ENCODE measurements at places on chromosomes 5 and 9. TPM values are rescaled to one million over a fixed set of nuclear protein-coding genes. Genes with fewer than 3 reads are reported as not detected.

DNA sequence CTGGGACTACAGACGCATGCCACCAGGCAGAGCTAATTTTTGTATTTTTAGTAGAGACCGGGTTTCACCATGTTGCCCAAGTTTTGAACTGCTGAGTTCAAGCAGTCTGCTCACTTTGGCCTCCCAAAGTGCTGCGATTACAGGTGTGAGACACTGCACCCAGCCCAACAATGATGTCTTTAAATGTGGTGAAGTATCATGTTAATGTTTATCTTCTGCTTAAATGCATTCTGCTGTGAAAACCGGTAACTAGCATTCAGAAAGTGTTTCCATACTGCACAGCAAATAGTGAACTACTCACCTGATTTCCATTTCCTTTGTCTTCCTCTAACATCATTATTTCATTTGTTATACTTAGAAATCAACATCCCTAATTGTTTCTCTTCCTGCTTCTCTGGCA lies 264.0 kb upstream of the ITGA1 start:
- DNase-seq = no peak

GRCh38 chr5:1000329-1000728 lies 8.3 kb upstream of the NKD2 start:
- DNase-seq = peak; percentile 67

Gene ZNF782
- total RNA-seq = 3.0 TPM

DNA sequence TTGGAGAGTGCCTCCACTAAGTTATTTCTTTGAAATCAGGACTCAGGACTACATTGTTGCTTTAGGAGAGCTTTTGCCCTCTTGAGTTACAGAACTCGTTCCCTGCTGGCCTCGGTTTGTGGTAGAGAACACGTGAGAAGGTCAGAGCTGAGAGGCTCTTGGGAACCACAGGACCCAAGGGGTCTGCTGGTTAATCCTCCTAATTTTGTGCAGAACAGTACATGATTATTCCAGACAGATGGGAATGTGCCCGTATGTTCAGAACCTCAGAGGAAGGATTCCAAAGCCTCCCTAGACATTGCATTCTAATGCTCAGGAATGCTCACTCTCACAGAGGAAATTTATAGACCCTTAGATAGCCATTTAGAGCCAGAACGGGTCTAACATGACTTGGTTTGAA lies 25.2 kb upstream of the BASP1 start:
- no peak for DNase-seq

DNA sequence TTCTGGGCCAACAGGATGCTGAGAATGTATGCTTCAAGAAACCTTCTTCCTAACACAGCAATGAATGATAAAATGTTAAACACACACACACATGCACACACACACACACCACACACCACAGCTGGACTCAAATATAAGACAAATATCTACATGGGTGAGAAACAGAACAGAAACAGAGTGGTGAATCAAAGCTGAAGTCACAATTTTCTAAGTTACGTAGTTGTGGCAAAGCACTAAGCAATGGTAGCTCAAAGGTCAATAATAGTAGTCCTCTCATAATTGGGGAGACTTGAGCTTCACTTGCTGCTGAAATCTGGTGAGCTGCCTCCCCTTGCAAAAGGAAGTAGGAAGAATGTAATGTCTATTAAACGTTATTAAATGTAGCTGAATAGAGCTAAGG lies 33.7 kb upstream of the ITGA1 start:
- DNase-seq = no peak

DNA sequence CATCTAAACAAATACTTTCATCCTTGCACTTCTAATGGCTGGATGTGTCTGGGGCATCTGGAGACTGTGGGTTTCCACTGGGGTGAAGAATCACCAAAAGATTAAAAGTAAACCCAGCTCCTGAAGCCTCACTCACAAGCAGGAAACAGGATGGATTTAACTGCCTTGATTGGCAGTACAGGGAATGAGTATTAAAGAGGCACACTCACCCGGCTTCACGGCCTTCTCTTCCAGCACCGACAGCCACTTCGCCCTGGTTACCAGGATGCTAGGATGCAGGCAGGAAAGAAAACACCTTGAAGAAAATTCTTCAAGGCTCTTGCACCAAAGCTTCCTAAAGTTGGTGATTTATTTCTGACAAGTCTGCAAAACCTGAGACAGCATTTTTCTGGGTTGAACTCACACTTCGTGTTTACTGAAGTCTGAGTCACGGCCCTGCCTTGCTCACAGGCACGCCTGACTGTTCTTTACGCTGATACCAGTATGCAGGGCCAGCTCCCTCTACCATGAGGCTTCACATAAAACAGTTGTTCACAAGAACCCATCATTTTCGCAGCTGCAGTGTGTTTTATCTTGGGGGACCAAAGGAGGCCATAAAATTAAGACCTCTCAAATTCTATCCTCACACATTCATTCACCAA lies 56.5 kb upstream of the ZNF354A start:
- peak; percentile 27 for DNase-seq

DNA sequence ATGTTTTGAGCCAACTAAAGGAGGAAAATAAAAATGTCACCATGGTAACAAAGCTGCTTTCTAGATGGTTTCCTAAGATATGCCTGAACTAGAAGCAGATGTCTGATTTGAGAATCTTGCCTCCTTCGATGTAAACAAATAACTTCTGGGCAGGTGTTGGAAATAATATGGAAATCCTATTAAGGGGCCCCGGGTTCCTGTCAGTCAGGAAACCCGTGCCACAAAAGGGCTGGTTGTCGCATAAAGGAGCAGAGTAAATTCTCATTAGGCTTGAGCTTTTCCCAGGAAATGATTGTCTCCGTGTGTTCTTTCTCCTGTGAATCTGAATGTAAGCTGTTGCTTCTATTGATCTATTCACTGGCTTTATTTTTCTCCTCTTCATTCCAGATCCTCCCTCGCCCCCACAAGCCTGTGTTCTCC lies 90.8 kb downstream of the TLE4 start:
- DNase-seq = no peak

GRCh38 chr9:109989296-109989695 lies 209.3 kb downstream of the PALM2AKAP2 start:
- DNase-seq = no peak

DNA sequence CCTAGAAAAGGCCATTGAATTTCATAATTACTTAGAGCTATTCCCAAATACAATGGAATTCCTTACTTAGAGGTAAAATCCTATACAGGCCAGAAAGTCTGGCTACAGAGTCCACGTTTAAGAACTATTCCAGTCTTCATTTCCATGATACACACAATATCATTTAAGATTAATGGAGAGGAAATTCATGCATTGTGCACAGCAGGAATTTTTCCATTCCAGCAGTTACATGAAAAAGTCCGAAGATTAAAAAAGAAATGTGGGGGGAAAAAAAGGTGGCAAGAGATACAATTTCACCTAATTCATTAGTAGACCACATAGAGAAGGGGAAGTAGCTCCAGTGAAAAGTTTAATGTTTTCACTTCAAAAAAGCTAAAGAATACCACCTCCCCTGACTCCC lies 63.1 kb downstream of the CHD1 start:
- DNase-seq = no peak

Gene ZDHHC11
- total RNA-seq = 10.6 TPM

GRCh38 chr5:62550103-62550502 lies 28.5 kb upstream of the LRRC70 start:
- no peak for DNase-seq

DNA sequence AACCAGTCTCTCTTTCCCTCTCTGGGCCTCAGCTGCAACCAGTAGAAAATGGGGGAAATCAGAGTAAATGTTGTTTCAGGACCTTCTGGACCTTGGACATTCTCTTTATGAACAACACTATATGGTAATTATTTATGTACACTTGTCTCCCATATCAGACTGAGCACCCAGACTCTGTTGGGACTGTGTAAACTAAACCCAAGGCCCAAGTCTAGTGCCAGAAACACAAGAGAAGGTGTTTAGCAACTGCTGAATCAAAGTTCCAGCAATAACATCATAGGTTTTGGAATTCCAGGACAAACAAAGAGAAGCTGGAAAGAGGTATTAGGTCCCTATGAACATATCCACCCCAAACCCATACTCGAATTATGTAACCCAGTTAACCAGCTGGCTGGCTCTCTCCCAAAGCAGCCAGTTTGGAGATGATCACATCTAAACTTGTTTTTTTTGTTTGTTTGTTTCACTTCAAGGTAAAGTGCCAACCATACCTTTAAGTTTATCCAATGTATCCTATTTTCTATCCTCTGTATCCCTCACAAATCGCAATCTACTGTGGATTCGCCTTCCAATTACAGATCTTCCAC lies 1.9 kb upstream of the RNF38 start:
- no peak for DNase-seq

Gene TRIM7
- total RNA-seq = 6.4 TPM
